ENCODE measurements at places on chromosomes 2 and 18.

- DNase-seq, result peak; percentile 76
Measured at GRCh38 chr2:55093381-55093780, 43.1 kb upstream of the RTN4 start.

DNA sequence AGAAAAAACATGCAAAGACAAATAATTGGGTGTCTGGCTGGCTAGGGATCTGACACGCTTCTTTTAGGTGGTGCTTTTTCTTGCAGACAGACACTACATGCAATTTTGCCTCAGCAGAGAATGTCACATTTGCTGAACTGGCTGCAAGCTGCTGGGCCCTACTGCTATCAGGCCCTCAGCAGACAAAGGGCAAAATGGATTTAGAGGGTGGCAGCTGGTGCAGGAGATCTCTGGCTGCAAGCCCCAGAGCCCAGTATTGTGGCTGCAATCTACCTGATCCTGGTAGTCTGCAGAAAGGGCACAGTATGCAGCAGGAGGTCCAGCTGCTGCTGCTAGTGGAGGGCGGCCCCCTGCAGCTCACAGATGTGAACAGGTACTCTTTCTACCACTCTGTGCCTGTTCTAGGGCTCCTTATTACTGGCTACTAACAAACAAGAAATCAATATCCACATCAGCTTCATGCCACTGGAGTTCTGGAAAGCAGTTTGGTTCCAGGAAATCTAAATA, 796.7 kb upstream of the CELF4 start:
- DNase-seq, result no peak

GRCh38 chr2:23311186-23311585, 73.8 kb upstream of the KLHL29 start:
- no peak for DNase-seq

- no peak for DNase-seq
Measured at GRCh38 chr2:134582547-134582899, 136.3 kb downstream of the TMEM163 start.

DNA sequence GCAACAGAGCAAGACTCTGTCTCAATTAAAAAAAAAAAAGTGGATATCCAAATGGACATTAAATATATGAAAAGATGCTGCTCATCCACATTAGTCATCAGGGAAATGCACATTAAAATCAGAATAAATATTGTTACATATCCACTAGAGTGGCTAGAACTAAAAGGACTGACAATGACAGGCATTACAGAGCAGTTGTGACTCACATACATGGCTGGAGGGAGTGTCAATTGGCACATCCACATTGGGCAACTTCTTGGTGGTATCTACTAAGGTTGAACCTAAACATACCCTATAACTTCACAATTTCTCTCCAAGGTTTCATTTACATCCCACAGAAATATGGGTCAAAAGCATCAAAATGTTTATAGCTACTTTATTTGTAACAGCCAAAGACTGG, 14.0 kb upstream of the DNER start:
- DNase-seq, result peak; percentile 62

- no peak for DNase-seq
Measured at GRCh38 chr18:22172594-22173049, 3.2 kb downstream of the GATA6 start.

DNA sequence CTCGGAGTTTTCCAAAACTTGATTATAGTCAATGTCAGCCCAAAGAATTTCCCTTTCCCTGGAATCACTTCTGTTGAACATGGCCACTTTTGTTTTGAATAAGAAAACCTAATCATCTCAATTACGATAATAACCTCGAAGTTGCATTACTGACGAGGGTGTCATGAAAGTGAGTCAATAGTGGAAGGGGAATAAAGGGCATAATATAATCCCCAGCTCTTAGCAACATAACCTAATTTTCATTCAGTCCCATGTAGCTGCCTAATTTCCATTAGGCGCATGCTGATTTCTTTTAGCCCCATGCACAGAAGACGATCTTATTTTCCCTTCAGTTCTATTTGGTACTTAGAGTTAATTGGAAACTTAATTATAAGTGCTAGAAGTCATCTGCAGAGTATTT, 51.1 kb upstream of the RAPH1 start:
- DNase-seq, result no peak

GRCh38 chr18:25288340-25288938, 63.5 kb downstream of the ZNF521 start:
- no peak for DNase-seq

- DNase-seq, result no peak
Measured at GRCh38 chr2:140451324-140451723, 1671.1 kb upstream of the NXPH2 start.

DNA sequence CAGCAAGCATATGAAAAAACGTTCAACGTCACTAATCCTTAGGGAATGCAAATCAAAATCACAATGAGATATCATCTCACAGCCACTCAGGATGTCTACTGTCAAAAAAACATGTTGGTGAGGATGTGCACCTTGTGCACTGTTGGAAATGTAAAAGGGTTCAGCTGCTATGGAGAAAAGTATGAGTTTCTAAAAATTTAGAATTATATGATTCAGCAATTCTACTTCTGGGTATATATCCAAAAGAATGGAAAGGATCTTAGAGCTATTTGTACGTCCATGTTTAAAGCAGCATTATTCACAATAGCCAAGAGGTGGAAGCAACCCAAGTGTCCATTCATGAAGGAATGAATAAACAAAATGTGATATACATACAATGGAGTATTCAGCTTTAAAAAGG, 50.0 kb downstream of the CFAP210 start:
- DNase-seq, result no peak

GRCh38 chr2:187581125-187581896, 27.1 kb upstream of the TFPI start:
- DNase-seq, result peak; percentile 77

DNA sequence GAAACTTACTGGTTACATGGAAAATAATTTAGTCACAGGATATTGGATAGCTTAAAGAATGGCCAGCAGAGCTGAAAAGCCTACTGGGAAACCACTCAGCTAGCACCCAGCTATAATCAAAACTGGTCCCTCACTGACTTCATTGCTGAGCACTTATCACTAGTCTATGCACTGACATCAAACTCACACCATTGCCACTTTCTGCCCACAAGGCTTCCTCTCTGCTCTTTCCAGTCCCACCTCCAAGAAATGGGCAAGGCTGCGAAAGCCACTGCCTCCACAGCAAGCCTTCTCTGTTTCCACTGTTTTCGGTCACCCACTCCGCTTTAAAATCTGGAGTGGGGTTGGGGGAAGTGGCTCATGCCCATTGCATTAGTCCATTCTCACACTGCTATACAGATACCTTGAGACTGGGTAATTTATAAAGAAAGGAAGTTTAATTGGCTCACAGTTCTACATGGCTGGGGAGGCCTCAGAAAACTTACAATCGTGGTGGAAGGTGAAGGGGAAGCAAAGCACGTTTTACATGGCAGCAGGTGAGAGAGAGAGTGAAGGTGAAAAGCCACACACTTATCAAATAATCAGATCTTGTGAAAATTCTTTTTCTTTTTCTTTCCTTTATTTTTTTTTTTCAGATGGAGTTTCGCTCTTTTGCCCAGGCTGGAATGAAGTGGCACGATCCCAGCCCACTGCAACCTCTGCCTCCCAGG, 77.0 kb upstream of the CERS6 start:
- no peak for DNase-seq

DNA sequence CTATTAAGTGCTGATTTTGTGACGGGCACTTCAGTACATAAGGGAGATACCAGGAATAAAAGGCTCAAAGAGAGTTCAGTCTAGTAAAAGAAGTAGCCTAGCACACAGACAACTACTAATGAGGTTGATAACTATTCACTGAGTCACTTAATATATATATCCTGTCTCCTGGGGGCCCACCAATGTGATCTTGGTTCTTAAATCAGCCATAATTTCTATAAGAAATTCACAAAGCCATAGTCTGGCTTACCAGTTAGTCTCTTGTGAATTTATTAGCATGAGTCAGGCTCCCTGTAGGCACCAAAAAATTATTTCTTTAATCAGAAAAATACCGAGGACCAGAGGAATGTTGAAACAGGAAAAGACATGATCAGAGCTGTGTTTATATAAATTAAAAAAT, 10.4 kb downstream of the KCNE4 start:
- DNase-seq, result no peak

GRCh38 chr2:143844986-143845385, 674.9 kb downstream of the ZEB2 start:
- no peak for DNase-seq

GRCh38 chr2:11750917-11751316, 4.5 kb downstream of the LPIN1 start:
- DNase-seq, result peak; percentile 92

GRCh38 chr18:39752351-39752750, 2186.8 kb upstream of the CELF4 start:
- no peak for DNase-seq

DNA sequence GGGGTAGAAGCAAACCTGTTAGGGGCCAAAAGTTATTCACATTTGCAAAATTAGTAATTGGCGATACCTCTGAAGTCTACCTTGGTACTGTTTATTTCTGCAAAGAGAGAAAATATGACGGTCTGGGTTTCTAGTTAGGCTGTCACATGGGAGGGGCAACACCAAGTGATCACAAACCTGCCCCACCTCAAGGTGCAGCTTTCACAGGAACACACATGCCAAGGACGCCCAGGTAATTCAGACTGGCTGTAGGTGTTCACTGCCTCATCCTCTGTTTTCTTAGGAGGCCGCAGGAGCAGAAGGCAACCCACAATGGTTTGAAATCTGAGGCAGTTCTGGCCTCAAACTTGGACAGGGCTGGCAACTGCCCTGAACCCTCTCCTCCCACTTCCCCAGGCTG, 56.2 kb downstream of the STPG4 start:
- DNase-seq, result no peak

DNA sequence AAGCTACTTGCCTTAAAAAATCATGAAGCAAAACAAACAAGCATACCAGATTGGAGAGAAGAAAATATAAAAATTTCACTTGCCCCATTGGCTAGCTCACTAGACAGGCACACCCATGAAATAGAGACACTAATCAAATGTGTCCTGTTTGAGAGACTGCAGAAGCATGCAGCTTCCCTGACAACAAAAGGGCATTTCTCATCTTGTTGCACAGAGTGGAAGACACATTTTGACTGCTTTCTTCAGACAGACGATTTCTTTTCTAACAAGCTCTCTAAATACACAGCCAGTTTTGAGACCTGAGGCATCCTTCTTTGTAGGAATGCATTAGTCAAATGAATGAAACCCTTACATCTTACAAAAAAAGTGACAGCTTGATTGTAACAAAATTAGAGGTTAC, 1558.6 kb upstream of the NXPH2 start:
- no peak for DNase-seq

DNA sequence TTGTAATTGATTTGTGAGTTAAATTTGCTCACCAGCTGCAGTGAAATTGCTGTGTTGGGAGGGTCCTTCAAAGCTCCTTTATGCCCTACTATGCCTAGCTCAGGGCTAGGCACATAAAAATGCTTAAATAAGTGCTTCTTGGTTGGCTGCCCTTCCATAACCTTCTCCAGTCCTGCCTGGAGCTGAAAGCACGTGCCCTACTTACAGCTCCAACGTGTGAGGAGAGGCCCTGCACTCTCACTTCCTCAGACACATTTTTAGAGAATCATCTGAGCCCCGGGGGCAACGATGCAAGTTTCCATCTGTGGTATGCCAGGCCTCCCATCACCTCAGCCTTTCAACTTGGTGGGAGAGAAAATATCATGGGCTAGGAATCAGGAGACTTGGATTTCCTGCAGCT, 202.7 kb downstream of the BCL11A start:
- DNase-seq, result no peak

- peak; percentile 83 for DNase-seq
Measured at GRCh38 chr2:119820275-119820674, 60.6 kb downstream of the PTPN4 start.

DNA sequence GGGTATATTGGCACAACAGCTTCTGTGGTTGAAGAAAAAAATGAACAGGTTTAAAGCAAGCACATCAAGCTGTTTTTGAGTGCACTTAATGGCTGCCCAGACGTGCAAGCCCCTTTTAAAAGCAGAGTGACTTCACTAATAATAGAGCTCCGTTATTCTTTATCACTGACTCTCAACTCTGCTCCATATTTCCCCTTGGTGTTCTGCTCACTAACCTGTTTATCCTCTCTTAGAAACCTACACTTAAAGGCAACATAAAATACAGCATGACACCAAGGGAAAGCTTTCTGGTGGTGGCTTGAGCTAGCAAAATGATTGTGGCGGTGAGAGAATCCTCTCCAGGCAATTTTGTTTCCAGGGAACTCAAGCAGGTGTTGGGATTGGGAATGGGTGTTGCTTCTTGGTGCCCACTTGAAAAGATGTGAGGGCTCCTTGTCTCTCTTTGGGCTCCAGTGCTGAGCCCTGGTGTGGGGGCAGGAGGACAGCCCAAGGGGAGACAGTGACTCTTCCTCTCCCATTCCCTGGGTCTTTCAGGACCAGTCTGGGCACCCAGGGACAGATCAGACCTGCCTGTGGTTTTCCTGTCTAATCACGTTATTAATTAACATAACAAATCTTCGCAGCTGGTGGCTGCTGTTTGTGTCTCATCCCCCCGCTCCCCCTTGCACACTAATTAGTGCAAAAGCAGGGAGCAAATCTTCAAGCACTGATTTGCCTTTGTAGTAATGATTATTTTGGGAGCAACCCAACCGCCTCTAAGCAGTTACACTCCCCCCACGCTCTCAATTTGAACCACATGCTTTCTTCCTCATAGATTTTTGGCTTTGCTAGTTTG, 289.4 kb upstream of the CXCR4 start:
- no peak for DNase-seq

- DNase-seq, result no peak
Measured at GRCh38 chr2:72011791-72012190, 135.9 kb downstream of the CYP26B1 start.

GRCh38 chr2:172967036-172967982, 108.3 kb upstream of the MAP3K20 start:
- DNase-seq, result no peak

GRCh38 chr2:71599038-71599437, 145.7 kb downstream of the DYSF start:
- DNase-seq, result no peak

- DNase-seq, result peak; percentile 42
Measured at GRCh38 chr2:128809259-128809636, 490.6 kb upstream of the HS6ST1 start.

DNA sequence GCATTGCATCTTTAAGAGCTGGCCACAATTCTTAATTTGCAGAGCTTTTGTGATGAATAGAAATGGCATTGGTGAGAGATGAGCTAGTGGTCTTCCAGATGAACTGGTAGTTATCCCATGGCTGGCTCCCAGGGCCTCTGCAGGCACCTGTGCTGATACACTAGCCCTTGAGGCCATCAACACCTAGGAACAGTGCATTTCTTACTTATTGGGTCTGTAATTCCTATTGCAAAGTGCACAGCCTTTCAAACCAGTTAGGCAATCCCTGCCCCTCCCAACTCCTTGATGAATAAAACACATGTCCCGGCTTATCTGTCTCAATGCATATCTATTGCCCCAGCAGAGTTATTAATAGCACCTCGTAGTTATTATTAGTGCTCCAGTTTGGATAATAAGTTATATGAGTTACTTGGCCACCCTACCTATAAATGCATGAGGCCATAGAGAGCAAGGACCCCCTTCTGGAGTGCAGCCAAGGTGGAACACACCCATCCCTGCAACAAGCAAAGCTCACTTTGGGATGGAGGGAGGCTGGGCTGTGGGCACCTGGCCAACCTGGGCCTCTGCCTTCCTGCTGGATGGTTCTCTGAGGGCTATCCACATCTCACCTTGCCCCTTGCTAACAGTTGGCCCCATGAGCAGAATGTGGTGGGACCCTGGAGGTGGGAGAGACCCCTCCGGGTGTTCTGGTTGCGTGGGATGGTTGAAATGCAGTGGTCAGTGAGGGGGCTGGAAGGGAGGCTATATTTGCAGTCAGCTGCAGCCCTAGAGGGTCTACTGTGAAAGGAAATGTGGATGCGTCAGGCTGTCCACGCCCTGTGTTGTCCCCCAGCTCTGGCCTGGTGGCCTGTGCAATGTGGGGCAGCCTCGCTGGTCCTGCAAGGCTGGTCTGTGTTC, 455.9 kb upstream of the HS6ST1 start:
- DNase-seq, result peak; percentile 3
